Psoas muscle (tissue), 8 donors: ENCODE measurements at places on chromosomes 6 and 20. TPM values are rescaled to one million over a fixed set of nuclear protein-coding genes. Genes with fewer than 3 reads are reported as not detected.

- DNase-seq, result peak; percentile 69
Measured at GRCh38 chr6:111113336-111114086, 26.2 kb downstream of the SLC16A10 start.

ADGRB3 gene
- total RNA-seq, result 0.20 TPM

DNA sequence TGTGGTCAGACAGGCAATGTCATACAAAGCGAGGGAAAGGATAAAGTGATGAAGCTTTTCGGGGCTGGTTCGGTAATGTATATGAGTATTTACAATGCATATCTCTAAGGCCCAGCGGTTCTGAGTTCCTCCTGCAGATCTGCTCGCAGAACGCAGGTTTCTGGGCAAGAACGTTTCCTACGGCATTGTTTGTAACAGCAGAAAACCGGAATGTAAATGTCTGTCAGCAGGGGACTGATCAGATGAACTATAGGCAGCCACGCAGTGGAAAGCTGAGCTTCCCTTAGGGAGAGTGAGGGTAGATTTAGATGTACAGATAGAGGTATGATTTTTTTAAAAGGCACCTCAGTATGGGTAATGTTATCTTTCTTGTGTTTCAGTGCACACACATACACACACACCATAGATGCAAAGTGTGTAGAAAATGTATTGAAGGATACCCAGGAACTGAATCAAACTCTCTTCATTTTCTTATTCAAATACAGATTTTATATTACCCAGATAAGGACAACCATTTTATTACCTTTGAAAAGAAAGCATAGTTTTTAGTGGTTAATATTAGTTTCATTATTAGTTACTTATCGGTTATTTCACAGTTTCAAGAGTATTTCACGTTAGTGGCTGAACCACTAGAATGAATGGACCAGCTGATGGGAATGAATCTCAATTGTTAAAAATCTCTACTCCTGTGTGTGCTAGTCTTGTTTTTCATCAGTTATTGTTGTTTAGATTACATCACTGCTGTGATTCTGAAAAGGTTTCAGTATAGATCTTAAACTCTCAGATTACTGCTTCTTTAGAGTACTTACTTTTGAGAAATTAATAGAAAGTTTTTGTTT is 56.2 kb downstream of the SNX9 start:
- DNase-seq, result no peak

SLC12A5 gene
- total RNA-seq, result not detected

DNA sequence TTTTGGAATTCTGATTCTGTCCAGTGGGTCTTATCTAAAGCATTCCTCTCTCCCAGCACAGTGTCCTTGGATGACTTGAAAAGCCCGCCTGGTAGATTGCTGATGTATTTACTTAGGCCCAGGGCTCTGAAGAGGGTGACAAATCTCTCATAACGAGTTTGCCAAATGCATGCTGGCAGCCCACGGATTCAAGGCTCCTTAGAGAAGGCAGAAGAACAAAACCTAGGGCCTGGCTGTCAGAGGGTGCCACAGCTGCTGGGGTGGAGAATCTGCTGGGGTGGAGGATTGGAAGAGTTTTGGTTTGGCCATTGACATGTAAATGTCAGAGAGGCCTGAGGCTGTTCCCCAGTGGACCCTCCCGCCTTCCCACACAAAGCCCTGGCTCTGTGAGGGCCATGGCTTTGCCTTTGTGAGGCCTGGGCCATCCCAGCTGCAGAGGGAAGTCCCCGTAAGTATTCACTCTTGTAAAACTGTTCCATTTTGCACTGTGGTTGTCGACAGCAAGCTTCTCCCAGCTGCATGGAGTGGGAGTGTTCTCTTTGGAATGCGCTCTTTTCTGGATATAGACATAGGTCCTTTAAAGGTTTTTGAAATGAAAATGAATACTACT is 50.3 kb downstream of the ANKRD6 start:
- DNase-seq, result no peak

DNA sequence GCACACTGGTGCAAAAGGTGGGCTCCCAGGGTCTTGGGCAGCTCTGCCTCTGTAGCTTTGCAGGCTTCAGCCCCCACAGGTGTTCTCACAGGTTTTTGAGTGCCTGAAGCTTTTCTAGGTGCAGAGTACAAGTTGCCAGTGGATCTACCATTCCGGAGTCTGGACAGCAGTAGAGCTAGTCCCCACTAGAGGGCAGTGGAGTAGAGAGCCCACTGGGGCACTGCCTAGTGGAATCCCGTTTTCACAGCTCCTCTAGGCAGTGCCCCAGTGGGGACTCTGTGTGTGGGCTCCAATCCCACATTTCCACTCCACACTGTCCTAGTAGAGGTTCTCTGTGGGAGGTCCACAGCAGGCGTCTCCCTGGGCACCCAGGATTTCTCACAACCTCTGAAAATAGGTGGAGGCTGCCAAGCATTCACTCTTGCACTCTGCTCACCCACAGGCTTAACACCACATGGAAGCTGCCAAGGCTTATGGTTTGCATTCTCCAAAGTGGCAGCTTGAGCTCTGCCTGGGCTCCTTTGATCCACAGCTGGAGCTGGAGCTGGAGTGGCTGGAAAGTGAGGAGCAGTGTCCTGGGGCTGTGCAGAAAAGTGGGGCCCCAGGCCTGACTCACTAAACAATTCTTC is 86.3 kb upstream of the PROKR2 start:
- no peak for DNase-seq

ZNF391 gene
- 0.27 TPM for total RNA-seq

SCGN gene
- not detected for total RNA-seq

GRCh38 chr6:30198166-30199084 is 14.8 kb downstream of the TRIM26 start:
- DNase-seq, result no peak

DNA sequence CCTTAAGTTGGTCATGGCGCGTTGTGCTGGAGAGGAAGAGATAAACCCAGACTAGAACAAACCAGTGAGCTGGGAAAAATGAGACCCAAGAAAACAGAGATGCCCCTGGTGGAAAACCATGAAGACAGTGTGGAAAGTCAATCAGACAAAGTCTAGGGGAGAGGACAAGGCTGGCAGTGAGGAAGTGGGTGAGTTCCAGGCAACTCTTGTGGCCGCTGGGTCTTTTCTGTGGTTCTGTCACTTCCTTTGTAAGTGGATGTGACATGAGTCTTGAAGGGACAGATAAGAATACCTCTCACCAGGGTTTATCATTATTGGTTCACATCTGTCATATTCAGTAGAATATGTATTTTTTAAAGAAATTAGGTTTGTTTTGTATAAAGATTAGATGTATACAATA is 738.4 kb downstream of the DHX35 start:
- DNase-seq, result no peak

DBNDD2 gene
- total RNA-seq, result 180 TPM

OOEP gene
- total RNA-seq, result not detected

DNA sequence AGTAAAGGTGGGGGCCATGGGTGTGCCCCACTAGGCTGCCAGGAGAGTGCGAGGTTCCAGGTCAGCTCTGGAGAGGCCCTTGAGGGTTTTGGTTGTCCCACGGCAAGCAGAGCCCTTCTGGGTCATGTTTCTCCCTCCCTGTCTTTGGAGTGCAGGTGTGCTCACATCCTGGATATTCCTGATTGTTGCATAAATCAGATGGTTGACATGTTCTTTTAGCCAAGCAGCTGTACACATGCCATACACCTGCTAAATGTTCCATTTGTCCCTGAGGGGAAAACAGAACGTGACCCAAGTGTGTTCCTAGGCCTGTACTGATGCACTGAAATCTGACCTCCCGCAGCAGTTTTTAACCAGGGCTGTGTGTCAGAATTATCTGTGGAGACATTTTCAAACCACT is 77.5 kb upstream of the BEND3 start:
- no peak for DNase-seq

ZNF334 gene
- total RNA-seq, result 0.36 TPM

SPATA2 gene
- 13.5 TPM for total RNA-seq
